ENCODE measurements at places on chromosomes 3 and 15.

GRCh38 chr3:107241217-107241616 lies 136.0 kb upstream of the CCDC54 start:
- DNase-seq, result no peak

GRCh38 chr3:111785034-111785433 lies 74.0 kb upstream of the PHLDB2 start:
- no peak for DNase-seq

DNA sequence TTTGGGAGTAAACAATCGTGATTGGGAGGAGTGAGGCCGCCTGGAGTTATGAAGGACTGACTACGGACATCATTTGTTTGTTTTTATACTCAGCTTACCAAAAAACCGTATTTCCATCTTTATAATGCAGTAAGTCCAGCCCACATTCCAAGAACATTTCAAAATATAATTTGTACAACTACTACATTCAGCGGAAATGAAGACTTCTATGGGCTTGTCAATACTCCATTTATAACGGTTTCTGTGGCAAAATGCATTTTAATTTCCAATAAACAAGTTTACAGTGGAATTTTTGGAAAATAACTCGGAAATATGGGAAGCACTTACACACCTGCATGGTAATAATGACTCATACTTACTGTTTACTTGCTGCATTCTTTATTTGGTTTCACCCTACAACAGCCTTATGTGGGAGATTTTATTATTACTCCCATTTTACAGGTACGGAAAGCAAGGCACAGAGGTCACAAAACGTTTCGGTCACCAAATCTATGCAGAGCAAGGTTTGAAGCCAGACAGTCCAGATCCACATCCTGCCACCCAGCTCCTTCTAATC lies 62.3 kb downstream of the LDHAL6B start:
- no peak for DNase-seq

DNA sequence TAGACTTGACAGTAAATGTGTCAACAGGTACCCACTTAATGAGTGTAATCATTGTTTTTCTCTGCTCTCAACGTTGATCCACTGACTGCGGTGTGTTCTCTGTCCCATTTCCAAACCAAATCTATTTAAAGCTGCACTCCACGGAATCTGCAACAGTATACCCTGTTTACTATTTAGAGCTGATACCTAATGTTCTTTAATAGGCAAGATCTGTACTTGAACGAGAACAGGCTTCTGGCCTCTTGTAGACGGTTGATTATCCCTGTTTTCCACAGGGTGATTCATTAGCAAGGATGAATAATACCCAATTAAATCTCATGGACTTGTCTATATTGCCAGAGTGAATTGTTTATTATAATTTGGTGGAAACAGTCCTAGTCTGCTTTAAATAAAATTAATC lies 189.9 kb downstream of the LPP start:
- DNase-seq, result no peak

GRCh38 chr3:117252208-117252607 lies 542.6 kb downstream of the TUSC7 start:
- no peak for DNase-seq

- DNase-seq, result no peak
These were observed 316.4 kb downstream of the THSD4 start for GRCh38 chr15:71431343-71432336.

GRCh38 chr3:94543161-94543560 lies 480.3 kb downstream of the NSUN3 start:
- DNase-seq, result no peak

GRCh38 chr3:52310861-52311575 lies 5.1 kb upstream of the DNAH1 start:
- no peak for DNase-seq

DNA sequence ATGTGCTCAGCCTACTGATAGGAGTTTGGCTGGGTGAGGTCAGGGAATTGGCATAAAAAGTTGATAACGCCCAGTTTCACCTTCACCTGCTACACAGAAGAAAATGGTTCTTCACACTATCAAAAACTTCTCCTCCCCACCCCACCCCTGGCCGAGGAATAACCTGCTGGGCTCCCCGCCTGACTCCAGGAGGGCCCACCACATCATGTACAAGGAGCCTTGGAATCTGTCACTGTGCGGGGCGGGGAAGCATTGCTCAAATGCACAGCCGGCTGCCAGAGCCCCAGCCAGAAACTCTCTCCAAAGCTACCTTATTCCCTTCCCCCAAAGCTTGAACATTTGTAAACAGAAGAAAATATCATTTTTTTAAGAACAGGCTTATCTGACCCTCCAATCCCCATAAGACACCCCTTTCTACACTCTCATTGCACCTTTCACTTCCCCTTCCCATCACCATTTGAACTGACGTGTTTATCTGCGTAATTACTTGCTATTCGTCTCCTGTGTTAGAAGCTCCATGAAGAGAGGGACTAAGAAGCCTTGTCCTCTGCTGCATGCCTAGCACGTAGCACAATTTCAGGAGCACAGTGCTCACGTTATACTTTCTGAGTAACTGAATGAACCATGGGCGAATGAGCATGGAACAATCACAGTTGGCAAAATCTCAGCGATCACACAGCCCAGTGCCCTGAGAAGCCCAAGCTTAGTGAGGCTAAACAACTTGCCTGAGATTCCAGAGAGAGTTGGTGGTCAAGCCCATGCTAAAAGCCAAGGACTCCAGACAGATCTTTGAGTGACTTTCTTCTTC lies 82.9 kb downstream of the HES1 start:
- no peak for DNase-seq

GRCh38 chr15:48955370-48955769 lies 8.3 kb downstream of the SHC4 start:
- no peak for DNase-seq

DNA sequence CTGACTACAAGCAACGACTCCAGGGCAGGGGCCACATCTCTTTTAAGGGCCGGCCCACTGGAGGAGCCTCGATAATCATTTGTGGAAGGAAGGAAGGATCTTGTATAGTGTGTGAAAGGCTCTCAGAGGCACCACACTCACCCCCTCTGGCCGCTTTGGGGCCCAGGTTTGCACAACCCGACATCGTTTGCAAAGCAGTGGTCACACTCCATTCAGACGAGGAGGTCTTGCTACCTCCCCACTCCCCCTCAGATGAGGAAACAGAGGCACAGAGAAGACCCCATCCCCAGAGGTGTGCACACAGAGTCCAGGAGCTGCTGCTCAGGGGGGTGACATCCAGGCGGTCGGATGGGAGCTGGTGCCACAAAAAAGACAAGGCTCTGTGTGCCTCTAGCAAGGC lies 29.6 kb downstream of the IQSEC1 start:
- no peak for DNase-seq

DNA sequence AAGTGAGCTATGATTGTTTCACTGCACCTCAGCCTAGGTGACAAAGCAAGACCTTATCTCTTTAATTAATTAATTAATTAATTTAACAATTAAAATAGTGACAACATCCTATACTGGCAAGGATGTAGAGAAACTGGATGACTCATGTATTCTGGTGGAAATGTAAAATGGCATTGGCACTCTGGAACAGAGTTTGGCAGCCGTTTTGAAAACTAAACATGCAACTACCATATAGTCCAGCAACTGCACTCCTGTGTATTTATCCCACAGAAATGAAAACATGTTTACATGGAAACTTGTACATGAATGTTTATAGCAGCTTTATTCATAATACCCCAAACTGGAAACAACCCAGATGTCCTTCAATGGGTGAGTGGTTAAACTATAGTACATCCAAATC lies 56.6 kb downstream of the ANP32A start:
- no peak for DNase-seq

DNA sequence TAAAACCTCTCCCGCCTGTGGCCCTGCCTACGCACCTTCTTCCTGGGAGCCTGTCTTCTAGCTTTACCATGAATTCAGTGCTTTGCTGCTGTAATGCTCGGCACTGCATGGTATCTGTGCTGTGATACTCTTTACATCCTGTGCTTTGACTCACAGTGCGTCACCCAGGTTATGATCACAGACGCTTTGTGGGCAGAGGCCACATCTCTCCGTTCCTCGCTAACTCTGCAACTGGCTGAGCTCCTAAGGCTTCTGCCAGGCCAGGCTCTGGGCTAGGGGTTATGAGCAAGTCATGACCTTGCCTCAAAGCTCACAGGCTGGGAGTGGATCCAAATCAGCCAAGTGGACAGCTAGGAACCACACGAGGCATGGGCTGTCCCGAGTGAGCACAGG lies 23.2 kb downstream of the SPTBN5 start:
- DNase-seq, result peak; percentile 18

DNA sequence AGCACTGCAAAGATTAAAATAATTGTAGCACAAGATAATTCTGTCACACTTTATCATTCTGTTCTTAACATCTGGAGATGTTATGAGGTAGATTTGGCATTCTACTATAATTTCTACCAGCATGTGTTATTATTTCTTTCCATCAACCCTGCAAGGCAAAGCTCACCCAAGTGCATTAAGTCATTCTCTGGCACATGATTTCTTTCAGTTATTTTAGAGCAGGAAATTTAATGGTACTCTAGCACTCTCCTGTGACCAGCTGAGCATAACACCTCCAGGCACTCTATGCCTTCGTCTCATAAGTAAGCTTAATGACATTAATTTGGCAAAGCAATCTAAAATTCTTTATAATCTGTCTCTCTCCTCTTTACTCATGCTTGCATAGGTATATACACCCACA lies 300.2 kb upstream of the GPR149 start:
- DNase-seq, result no peak

- DNase-seq, result no peak
These were observed 5.6 kb downstream of the GABRB3 start for GRCh38 chr15:26767169-26767670.

- DNase-seq, result no peak
These were observed 27.3 kb downstream of the PARP16 start for GRCh38 chr15:65259367-65259797.

- DNase-seq, result no peak
These were observed 37.2 kb downstream of the ABHD5 start for GRCh38 chr3:43727930-43728329.

DNA sequence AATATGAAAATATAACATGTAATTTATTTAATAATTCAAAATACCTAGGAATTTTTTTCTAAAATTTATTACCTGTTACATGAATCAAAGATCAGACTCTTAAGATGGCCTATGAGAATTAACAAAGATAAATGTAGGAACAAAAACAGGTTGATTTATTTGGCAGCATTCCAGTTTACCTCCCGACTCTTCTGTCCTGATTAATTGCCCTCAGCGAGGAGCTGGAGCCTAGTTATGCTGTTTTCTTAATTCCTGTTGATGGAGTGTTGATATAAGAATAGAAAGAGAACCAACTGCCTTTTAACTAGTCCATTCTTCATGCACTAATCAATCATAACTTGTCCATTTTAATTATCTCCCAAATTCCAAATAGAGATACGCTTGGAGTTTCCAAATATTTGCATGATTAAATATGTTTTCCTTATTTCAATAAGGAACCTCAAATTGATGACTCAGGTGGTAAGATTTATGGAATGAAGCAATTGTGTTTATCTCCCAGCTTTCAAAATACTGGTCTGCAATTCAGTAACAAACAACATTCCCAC lies 10.6 kb upstream of the CPB1 start:
- DNase-seq, result no peak

DNA sequence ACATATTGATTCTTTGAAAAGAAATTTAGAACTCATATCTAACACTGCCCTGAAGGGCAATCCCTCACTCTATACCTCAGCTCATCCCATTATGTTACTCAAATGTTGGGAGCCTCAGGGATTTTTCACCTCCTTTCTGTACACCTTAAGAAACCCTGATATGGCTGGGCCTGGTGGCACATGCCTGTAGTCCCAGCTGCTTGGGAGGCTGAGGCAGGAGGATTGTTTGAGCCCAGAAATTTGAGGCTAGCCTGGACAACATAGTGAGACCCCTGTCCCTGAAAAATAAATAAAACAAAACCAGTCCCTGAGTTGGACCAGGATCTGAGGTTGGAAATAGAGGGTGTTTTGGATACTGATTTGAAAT lies 27.6 kb downstream of the NDUFB4 start:
- no peak for DNase-seq

DNA sequence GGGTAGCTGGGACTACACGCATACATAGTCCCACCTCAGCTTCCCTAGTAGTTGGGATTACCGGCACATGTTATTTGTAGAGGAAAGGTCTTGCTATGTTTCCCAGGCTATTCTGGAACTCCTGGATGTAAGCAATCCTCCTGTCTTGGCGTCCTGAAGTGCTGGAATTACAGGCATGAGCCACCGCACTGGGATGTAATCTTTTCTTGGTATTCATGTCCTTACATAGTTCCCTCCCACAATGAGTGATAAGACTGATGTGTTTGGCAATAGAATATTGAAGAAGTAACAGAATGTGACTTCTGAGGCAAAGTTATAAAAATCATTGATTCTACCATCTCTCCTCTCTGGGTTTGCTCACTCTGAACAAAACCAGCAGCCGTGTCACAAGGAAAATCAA lies 22.7 kb upstream of the ALCAM start:
- no peak for DNase-seq

GRCh38 chr3:23938688-23939087 lies 6.4 kb upstream of the NR1D2 start:
- DNase-seq, result no peak

- DNase-seq, result no peak
These were observed 64.8 kb downstream of the DUT start for GRCh38 chr15:48396020-48396419.

GRCh38 chr3:34881026-34881425 lies 758.3 kb upstream of the ARPP21 start:
- no peak for DNase-seq

DNA sequence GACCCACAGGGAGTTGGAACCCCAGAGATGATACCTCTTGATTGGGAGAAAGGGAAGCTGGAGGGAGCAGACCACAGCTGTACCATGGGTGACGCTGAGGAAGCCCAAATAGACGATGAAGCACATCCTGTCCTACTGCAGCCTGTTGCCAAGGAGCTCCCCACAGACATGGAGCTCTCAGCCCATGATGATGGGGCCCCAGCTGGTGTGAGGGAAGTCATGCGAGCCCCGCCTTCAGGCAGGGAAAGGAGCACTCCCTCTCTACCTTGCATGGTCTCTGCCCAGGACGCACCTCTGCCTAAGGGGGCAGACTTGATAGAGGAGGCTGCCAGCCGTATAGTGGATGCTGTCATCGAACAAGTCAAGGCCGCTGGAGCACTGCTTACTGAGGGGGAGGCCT lies 201.1 kb downstream of the AKAP13 start:
- DNase-seq, result no peak

DNA sequence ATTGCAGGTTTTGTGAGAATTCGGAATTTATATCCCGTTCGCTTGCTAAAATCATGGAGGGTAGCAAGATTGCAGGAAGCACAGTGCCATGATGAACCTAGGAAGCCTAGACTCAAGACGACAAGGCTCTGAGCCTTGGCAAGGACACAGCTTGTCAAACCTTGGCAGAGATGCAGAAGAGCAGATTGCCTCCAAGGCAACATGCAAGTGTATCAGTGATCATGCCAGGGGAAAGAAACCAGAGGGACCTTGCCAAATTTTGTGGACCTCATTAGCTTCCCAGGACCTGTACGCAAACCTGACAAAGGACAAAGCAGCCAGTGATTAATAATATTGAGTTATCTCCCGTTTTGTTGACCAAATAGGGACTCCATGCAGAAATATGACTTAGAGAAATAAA lies 159.7 kb downstream of the GOLIM4 start:
- no peak for DNase-seq

DNA sequence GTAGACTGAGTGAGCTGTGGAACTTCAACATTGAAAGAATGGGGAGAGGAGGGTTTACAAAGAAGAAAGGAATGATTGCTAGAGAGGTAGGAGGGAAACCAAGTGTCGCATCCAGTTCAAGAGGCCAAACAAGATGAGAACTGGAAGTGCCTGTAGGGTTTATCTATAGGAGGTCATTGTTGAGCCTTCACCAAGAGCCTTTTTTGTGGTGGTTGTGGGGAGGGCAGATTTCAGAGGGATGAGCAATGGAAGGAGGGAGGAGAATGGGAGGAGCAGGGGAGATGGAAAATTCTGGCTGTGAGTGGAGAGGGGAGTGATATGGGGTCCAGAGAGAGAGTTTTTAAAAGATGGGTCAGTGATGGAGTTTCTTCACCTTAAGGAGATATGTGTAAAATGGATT lies 8.5 kb downstream of the PDIA5 start:
- DNase-seq, result no peak
